ENCODE measurements at places on chromosomes 5 and 9.

- no peak for DNase-seq
Measured at GRCh38 chr9:99414321-99414720, 192.2 kb downstream of the SEC61B start.

DNA sequence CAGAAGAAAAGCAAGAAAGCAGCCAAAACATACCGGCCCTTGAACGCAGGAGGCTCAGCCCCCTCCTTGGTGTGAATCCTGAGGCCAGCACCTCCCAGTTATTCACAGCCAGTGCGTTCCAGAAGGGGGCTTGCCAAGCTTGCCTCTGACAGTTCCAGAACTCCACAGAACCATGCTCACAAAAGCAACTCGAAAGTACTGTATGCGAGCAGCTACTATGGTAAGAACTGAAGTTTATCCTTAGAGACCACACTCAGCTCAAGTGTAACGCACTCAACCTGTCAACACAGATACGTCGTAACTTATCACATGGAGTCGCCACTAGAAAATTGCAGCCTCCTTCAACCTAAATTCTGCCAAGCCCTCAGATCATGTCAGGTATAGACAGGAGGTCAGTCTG, 1.4 kb downstream of the UBAC1 start:
- DNase-seq, result no peak

DNA sequence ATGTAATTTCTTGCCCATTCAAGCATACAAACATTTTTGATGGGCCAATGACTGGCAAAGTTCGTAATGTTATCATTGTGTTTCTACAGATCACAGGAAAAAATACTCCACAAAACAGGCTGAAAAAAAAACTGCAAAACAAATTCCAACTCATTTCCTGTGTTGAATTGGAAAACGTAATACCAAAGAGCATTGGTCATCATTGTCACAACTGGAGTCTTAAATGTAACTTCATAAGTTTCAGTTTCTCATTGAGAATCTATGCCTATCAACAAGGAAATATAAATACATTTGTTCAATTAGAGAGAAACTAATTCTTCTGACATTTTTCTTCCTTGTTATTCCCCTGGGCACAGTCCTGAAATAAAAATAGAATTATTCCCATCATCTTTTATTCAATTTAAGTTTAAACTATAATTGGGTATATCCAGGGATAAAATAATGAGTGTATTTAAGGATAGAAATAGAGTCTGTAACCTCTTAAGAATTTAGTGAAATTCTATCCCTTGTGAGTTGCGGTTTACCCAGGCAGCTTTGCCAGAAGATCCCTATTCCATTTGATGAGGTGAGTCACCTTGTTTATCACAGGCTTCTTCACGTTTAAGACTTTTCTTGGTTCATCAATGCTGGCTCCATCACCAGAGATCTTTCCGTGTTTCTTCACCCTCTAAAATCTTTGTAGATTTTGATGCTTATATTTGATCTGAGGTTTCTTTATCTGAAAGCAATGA, 112.7 kb upstream of the ITGA1 start:
- no peak for DNase-seq

GRCh38 chr9:30506749-30507148, 1877.7 kb upstream of the ACO1 start:
- no peak for DNase-seq

DNA sequence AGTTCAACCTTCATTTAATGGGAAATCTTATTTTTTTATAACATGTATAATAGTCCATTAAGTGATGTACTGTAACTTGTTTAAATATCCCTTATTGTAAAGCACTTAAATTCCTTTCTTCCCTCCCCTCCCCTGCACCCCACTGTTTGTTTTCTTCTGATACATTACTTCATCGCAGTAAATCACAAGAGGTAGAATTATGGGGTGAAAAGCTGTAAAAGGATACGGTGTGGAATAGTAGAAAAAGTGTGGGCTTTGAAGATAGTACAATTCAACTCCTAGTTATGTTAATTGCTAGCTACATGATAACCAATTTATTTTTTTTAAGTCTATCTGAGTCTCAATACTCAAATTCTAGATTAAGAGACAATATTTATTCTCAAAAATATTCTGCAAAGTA, 41.9 kb upstream of the MACIR start:
- no peak for DNase-seq

DNA sequence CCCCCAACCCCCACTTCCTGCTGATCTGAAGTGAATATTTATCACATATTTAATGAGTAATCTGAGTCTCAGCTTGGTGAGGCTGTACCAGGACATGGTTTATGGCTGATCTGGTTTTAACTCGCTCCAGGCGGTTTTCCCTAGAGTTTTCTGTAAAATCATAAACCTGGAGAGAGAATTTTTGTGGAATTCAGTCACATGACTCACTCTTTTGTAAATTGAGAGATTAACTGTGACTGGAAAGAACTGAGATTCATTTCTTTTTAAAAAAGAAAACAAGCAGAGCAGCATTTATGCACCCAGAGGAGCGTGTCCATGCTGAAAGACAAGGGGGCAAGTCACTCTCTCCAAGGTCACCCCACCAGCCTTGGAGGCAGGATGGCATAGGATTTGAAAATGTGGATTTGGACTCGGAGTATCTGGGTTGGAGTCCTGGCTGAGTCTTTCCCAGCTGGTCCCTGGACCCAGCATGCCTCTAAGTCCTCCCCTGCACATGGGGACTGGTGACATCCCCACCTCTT, 81.8 kb downstream of the ZNF618 start:
- no peak for DNase-seq

- DNase-seq, result no peak
Measured at GRCh38 chr5:169499990-169500505, 83.5 kb upstream of the SPDL1 start.

DNA sequence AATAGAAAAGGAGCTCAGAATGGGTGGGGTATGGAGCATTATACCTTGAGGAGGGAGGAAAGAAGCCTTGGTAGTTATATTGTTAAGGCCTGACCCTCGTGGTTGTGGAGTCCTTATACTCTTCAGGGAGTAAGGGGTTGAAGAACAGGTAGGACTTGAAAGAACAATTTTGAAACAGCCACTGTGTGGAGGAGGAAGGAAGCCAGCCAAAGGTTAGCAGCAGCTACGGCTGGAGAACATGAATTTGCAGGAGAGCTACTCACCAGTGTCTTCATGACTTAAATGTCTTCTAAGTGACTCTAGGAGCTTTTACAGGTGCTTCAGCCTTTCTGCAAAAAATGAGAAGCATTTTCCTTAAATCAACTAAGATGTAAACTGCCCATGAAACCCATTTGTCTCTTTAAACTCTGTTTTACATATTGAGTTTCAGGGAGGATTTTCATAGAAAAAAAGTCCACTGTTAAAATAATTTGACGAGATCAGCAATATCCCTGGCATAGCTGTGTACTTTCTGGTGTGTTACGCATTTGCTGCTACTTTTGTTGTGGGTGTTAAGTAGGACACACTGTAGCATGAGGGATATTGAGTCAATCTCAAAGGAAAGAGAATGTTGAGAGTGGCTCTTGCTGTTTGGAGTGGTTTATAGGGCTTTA, 110.6 kb upstream of the ELL2 start:
- no peak for DNase-seq

DNA sequence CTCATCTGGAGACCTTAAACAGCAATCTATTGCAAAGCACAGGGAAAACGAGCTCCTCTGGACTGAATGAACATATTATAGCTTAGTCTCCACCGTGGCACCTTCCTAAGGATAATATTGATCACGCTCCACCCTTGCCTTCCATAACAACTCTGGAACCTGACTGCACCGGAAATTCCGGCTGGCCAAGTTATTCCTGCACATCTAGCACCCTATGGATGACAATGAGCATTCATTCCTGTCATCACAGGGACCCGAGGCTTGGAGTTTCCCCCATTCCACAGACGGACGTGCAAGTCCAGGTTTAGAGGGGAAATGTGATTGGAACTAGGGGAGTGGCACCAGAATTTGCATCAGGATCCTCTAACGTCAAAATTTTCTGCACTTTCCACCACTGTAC, 27.5 kb downstream of the STK10 start:
- DNase-seq, result no peak

- DNase-seq, result no peak
Measured at GRCh38 chr5:96595300-96596090, 66.7 kb upstream of the CAST start.

GRCh38 chr5:33367416-33367815, 73.3 kb upstream of the TARS1 start:
- DNase-seq, result no peak

DNA sequence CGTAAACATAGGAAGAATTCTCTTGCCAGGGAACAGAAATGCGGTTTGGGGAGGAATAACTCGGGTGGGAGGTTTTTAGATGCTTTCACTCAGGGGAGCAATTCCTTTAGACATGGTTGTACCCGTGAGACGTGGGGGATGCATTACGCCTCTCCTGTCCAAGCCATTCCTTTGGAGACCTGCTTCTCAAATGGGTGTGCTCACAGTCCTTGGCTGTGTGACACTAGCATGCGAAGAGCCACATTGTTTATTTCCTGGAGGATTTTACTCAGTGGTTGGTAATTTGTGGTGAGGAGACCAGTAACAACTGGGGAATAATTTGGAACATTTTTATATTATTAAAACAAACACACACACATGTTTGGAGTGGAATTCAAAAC, 18.5 kb downstream of the COL15A1 start:
- no peak for DNase-seq

DNA sequence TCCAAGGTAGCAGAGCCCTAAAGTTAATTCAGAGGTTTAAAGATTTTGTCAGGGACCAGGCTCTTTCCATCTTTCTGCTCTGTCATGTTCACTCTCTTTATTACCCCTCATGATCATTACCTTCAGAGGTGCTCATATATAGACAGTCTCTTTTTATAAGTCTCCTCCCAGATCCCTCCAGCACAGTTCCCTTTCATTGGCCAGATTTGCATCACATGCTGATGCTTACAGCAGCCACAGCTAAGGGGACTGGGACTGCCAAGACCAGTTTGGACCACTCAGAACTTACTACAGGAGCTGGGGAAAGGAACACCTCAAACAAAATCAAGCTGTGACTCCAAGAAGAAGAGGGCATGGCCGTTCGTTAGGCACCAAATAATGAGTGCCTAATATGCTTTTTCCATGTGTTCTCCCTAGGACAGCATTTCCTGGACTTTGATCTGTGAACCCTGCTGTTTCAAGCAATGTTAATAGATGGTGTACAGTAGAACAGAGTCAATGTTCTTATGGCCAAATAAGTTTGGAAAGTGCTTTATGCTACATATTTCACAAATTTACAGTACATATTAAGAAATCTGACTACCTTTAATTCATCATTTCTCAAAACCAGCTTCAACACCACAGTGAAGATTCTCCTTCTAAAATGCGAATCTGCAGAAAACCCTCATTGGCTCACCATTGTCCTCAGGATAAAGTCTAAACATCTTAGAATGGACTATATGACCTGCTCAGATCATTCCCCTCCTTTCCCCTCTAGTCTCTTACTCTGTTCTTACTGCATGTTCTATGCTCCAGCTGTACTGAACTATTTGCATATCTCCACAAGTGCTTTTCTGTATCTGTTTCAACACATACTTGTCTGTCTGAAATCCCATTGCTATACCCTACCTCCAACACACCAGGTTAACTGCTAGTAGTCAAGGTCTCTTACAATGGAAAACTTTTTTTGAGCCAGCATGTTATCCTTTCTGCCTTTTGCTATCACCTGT, 3.4 kb downstream of the C5orf58 start:
- DNase-seq, result no peak

DNA sequence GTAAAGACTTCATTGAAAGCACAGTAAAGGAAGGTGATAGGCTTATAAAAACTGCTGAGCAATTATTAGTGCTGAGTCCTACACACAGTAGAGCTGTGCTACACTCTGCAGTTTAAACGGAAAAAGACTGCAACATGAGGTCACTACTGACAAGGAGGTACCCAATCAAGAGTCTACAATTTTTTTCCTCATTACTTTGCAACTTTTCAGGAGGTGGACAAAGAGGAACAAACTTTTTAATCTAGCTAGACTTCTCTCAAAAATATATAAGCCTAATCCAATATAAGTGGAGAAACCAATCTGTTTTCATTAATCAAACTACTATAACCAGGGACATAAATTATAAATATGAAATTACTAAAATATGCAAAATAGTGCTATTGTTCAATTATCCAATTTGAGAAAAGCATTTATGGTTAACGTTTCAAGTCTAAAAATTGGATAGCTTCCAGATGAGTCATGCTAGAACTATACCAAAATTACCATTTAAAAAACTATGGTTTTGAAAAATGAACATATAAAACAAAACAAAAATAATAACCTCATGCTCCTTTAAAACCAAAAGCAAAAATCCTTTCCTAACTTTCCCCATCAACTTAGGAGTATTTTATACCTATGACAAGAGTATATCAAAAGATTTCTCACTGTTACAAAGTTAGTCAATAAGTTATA, 37.7 kb downstream of the FAM13B start:
- no peak for DNase-seq

DNA sequence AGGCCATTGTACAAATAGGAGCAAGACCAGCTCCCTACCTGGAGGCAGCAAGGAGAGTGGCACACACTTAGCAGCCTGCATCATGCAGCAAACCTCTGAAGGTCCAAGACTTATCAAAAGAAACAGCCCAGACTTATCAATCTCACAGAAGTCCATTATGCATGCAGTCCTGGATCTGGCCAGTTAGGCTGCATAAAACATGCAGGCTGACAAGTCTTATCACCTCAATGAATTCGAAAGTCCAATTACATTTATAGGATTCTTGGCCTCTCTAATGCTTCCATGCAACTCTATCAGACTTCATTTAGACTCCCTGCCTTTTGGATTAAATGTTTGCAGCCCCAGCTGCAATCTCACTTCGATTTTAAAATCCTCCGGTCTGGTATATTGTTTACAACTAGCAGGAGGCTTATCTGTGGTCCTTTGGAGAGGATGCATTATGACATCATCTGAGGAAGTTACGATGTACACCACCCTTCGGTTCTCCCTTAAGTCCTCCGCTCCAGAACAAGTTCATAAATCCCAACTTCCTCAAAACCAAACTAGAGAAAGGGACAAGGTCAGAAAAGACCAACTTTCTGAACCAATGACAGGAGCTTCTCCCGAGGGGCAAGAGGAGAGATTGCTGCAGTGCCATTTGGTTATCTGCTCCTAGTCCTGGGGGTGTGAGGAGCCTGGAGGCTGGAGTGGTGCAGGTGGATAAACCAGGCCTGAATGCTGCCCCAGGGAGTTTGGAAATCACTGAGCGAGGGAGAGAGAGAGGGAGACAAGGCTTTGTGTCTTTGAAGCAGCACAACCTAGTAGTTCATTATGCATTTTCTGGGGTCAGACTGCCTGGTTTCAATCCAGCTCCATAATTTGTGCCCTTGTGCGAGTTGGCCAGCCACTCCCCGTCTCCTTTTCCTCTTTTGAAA, 313.9 kb downstream of the TLE1 start:
- no peak for DNase-seq
